Stimulated activated CD8-positive, alpha-beta memory T cell treated with anti-CD3 and anti-CD28 coated beads, Interleukin-4, amount 100 ng/mL, for 1 hour (primary cell): ENCODE measurements at places on chromosomes 2 and 18.

DNA sequence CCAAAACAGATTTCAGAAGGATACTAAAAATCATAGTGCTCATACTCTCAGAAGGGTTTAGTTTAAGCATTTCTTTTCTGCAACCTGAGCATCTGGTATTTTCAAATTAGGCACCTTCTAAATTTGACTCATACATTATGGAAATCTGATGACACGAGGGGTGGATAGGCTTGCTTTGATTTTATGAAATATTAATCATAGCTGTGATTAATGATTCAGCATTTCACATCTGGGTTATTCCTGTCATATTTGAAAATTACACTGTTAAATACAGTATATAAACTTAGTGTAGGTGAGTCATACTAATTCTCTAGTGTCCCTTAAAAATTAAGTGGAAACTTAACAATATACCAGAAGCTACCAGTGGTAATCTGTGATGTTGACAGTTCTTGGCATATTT lies 47.7 kb downstream of the MRPS9 start:
- no peak for DNase-seq

GRCh38 chr2:236352761-236353593 lies 88.8 kb upstream of the ASB18 start:
- DNase-seq: no peak

GRCh38 chr2:20687260-20687832 lies 20.4 kb downstream of the GDF7 start:
- no peak for DNase-seq

GRCh38 chr18:79479761-79480161 lies 84.0 kb downstream of the NFATC1 start:
- no peak for DNase-seq

DNA sequence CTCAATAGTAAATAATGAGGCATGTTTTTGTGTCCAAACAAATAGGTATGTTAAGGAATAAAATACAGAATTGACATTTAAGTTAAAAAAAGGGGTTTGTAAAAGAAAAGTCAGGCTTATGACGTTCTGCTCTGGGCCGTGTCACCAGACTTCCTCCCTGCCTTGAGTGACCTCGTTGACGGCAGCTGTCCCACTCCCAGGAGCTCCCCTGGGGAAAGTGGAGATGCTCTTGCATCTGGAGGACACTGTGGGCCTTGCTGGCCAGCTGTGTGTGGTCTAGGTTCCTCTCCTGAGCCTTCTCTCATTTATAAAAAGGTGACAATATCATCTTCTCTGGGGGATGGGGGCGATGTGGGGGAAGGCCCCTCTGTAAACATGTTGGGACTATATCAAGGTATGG lies 196.2 kb downstream of the CLIP4 start:
- DNase-seq: no peak
